Activated CD4-positive, alpha-beta T cell treated with anti-CD3 and anti-CD28 coated beads, Interleukin-2, amount 10 ng/mL, durations not matched to agents 7 days and 5 days (primary cell): ENCODE measurements at places on chromosomes 11 and 22.
A peak's percentile ranks its signal among the peaks of the same experiment; 100 is the strongest.

GRCh38 chr11:62201376-62201775 lies 7.1 kb upstream of the SCGB2A1 start:
- no peak for DNase-seq

DNA sequence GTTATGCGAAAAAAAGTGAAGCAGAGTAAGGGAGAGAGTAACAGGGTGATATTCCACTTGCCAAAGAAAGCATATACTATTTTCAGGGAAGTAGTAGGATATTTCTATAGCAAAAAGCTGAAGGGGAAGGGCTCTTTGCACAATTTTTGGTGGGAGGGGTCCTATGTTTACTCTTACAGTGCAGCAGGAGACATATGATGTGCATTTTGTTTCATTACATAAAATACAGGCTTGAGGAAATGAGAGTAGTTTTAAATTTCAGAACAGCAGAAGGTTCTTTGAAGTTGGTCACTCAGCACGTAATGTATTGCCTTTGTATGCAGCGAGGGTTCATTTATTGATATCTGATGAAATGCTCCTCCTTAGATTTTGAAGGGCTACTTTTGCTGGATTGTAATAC lies 3.1 kb upstream of the PIK3IP1 start:
- DNase-seq, result no peak

DNA sequence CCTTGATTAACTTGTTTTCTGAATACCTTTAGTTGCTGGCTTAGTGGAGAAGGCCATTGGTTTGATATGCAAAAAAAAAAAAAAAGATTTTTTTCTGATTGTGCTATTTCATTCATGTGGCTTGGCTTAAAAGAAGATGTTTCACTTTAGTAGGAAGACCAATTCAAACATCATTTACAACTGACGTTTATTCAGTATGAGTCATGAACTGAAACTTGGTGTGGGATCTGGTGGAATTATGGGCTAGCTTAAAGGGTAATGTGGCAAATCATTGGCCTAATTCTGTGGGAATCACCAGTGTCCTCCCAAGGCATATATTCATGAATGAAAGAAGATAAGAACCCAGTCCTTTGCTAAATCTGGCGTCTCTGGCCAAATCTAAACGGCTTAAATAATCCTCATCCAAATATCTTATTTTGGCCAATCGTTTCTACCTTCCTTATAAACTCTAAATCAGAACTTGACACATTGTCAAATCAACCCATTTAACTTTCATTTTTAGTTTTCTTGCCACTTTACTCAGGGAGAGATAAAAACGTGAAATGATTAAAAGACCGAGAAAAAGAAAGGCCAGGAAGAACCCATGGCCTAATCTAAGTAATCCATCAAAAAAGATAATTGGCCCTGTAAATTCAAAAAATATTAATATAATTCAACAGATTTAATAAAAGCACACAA lies 77.0 kb downstream of the DDIAS start:
- DNase-seq, result no peak

GRCh38 chr22:17791196-17791595 lies 16.9 kb upstream of the BID start:
- DNase-seq, result no peak

DNA sequence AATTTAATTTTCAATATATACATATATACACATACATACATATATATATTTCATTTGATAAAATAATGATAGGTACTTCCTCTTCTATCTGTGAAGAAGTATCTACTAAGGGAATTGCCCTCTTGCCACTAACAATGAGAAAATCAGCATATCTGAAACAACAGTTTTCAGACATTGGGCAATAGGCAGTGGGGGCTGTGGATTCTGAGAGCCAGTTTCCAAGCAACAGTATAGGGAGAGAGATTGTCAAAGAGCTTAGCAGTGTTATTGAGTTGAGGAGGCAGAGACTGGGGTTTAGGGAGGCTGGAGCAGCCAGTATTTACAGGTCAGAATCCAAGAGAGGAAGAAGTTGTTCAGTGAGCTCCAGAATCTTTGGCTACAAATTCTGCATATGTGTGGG lies 119.3 kb downstream of the ARFGAP2 start:
- no peak for DNase-seq

- DNase-seq, result no peak
These were observed 67.9 kb downstream of the YAP1 start for GRCh38 chr11:102177974-102178631.

- no peak for DNase-seq
These were observed 5.8 kb downstream of the ZBTB44 start for GRCh38 chr11:130308886-130309285.

DNA sequence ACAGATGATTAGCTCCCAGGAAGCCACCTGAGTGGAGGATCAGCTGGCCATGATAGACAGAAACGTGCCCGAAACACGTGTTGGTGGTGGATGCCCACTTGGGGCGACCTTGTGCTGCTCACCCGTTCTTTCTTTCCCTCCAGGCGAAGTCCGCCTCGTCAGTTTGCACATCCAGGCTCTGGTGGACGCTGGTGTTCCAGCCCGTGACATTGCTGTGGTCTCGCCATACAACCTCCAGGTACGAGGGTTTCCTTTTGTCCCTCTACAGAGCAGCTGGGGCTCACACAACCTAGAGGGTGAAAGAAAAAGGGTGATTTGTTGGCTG lies 30.6 kb downstream of the IGHMBP2 start:
- DNase-seq, result no peak

- DNase-seq, result no peak
These were observed 259.7 kb downstream of the INSC start for GRCh38 chr11:15374418-15374817.

GRCh38 chr22:40679964-40680818 lies 907 bp downstream of the MCHR1 start:
- no peak for DNase-seq

DNA sequence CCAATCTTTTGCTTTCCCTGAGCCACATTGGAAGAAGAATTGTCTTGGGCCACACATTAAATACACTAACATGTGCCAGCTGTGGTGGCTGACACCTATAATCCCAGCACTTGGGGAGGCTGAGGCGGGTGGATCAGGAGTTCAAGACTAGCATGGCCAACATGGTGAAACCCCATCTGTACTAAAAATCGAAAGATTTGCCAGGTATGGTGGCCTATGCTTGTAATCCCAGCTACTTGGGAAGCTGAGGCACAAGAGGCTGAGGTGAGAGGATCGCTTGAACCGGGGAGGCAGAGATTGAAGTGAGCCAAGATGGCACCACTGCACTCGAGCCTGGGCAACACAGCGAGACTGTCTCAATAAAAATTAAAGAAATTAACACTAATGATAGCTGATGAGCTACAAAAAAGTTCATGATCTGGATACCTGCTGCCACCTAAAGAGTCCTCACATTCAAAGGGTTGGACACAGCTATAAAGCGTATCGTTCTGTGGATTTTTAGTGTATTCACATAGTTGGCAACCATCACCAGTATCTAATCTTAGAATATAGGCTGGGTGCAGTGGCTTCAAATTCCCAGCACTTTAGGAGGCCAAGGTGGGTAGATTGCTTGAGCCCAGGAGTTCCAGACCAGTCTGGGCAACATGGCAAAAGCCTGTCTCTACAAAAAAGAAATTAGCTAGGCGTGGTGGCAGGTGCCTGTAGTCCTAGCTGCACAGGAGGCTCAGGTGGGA lies 3.4 kb upstream of the LDHC start:
- no peak for DNase-seq

DNA sequence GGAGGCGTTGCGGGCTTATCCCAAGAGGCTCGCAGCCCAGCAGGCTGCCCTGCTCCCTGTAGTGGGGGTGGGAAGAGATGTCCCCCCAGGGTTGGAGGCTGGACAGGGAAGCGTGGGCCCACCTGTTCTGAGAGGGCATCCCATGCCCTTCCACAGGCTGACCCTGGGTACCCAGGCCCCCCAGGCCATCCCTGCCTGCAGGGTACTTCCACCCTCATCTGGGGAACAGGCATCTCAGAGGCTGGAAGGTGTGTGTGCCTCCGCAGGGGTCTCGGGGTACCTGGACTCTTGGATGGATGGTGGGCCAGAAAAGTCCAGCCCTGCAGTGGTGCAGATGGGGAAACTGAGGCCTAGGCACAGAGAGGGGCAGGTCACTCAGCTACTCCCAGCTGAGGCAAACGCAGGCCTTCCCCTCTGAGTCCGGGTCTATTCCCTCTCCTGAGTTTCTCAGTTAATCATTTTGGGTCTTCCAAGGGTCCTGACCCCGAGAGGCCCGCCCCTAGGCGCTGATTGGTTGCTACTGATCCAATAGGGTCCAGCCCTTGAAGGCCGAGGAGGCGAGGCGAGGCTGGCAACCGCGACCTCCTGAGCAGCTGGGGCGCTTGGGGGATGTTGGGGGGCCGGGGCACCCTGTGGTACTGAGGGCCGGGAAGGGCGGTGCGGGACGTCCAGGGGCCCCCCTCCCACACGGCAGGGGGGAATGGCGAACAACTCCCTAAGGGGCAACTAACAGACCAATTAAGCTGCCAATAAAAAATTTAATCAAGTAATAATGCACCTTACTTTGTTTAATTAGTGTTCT lies 23.8 kb downstream of the FLRT1 start:
- DNase-seq, result no peak

- DNase-seq, result no peak
These were observed 51.3 kb downstream of the FBLN1 start for GRCh38 chr22:45554040-45554406.

DNA sequence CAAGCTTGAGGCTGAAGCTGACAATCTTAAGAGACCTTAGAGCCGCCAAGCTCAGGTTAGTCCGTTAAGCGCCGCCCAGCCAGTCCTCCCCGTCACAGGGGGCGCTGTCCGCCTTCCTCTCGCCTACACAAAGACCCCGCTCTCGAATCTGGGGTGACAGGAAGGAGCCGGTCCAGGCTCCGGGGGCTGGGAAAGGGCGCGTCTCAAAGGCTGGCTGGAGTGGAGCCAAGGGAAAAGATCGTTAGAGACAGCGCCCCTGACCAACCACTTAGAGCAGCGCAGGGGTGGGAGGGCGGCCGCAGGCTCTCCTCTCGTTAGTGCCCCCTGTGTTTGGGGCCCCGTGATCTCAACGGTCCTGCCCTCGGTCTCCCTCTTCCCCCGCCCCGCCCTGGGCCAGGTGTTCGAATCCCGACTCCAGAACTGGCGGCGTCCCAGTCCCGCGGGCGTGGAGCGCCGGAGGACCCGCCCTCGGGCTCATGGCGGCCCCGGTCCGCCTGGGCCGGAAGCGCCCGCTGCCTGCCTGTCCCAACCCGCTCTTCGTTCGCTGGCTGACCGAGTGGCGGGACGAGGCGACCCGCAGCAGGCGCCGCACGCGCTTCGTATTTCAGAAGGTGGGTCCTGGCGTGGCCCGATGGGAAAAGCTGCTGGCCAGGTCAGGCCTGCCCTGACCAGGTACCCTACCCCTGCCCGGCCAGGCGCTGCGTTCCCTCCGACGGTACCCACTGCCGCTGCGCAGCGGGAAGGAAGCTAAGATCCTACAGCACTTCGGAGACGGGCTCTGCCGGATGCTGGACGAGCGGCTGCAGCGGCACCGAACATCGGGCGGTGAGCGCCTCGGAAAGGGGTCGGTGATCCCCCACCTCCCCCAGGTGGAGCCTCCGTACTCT lies at the start of gene MUS81:
Gene MUS81, plus strand, starts transcription at position 156 of the 887 bp plus-strand sequence. Its CDS starts 321 bp downstream, at position 477.
- DNase-seq, result peak; percentile 96

DNA sequence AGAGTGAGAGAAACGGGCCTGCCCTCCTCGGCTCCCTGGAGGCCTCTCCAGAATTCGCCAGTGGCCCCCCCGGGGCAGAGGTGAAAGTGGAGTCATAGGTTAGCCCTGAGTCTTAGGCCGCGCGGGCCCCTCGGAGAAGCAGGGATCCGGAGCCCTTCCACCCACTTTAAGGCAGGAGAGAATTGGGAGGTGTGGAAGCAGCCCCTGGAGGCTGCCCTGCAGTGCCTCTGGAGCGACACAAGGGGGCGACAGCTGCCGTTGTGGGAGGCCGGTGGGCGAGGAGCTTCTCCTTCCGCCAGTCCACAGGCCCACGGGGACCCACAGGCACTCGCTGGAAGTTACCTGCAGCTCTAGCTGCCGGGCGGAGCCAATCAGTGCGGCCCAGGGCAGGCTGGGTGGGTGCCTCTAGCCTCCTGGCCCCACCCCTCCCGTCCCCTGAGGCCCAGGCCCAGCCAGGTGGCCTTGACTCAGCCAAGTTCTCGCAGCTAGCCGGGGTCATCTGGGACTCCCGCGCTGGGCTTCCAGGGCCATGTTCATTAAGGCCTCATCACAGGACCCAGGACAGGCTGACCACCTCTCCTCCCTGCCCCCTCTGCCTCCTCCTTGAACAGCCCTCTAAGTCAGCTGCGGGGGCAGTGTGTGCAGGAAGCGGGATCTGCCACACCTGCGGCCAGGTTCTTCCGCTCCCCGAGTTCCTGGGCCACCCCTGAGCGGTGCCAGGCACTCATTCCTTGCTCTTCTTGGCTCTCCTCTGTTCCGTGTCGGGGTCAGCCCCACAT lies 5.0 kb downstream of the DGKZ start:
- DNase-seq, result peak; percentile 73
